Neural progenitor cell (in vitro differentiated cells): ENCODE measurements at places on chromosomes 1 and 21.

- DNase-seq: peak; percentile 47
Observed at GRCh38 chr1:94329986-94330385, 88.2 kb upstream of the ABCD3 start.

DNA sequence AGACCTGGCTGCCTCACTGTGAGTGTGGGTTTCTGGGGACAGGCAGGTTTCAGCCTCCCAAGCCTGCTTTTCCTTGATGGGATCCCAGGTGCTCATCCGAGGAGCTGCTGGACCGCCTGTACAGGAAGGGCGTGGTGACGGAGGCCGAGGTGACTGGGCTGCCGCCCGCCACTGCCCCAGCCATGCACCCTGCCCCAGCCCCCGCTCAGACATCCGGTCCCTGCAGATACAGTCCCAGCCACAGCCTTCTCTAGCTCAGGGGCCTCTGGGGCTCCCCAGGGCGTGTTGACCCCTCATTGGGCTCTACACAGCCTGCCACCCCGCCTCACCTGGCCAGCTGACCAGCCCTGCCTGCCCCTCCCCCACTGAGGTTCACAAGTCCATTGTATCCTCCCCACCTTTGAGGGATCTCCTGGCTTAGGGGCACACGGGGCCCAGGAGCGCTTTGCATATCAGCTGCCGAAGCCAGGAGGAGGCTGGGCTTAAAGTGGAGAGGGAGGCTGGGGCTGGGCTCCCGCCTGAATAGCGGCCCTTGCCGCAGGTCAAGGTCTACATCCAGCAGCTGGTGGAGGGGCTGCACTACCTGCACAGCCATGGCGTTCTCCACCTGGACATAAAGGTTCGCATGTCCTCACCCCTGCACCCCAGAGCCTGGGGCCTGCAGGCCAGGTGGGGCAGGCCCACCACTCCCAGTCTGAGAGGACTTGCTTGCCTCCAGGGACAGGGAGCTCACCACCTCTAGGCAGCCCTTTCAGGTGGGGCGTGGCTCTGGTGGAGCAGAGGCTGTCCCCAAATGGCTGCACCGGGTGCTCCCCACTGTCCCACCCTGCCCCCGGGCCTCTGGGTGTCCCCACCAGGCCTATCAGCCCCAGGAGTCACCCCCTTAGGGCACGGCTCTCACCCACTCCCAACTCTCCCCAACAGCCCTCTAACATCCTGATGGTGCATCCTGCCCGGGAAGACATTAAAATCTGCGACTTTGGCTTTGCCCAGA, 38.5 kb downstream of the TRIM11 start:
- DNase-seq: peak; percentile 20

GRCh38 chr1:230992100-230992774, 13.3 kb downstream of the ARV1 start:
- no peak for DNase-seq

DNA sequence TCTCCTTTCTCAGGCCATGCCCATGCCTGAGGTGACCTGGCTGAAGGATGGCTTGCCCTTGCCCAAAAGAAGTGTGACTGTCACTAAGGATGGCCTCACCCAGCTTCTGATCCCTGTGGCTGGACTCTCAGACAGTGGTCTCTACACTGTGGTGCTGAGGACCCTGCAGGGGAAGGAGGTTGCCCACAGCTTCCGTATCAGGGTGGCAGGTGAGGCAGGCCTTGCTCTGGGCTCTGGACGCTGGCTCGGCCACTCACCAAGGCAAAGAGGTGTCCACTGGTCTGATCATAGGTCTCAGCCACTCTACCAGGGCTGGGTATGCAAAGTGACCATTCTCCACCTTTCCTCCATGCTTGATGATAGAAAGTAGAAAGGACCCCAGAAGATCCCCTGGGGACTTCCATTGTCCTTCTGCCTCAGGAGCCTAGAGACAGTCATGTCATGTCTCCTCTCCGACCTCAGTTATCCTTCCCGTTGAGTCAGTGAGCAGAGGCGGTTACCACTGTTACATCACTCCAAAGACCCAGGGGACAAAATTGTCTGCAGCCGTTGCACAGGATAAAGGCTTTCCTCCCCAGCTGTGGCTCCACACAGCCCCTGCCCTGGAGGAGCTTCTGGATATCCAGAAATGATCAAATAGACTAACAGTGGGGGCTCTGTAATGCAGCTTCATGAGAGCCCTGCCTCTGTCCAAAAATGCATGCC, 34.2 kb downstream of the IGFN1 start:
- no peak for DNase-seq

- no peak for DNase-seq
Observed at GRCh38 chr1:3714814-3715213, 37.4 kb upstream of the CCDC27 start.
